ENCODE measurements at places on chromosomes 6 and 20.

GRCh38 chr20:9608639-9609340 lies 94.4 kb downstream of the LAMP5 start:
- no peak for DNase-seq

DNA sequence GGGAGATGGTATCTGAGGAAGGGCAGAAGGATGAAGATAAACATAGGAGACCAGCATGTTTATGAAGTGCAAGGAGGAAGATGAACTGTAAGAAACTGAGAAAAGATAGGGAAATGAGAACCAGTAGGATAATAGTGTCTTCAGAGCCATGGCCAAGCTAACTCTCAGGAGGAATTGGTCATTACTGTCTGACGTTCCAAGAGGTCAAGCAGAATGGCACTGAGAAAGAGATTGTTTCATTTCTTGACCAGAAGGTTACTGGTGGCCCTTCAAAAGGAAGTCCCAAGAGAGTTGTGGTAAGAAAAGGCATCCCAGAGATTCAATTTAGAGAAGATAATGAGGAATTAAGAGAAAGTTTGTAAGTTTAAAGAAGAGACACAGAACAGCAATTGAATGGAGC lies 47.5 kb downstream of the EYA4 start:
- no peak for DNase-seq

DNA sequence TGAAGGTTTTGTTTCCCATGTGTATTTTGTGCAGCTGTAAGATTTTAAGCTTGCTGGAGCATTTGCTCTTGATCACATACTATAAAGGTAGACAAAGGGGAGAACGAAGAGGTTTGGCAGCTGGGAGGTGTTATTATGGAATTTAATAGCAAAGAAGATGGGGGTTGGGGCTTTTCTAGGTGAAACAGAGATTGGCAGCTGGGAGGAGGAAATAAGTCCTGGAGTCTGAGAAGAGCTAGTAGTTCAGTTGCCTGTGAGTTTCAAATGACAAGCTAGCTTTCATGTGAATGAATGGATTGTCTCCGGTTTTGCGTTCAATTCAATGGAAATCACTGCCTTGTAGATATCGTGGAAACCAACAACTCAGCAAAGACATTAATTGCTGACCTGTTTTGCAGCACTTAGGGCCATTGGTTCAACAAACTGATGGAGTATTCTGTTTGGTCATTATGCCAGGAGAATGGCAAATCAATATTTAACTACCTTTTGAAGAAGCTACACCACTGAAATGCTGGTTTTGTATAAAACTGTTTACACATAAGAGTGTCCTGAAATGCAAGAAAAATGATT lies 38.1 kb upstream of the FLRT3 start:
- no peak for DNase-seq

DNA sequence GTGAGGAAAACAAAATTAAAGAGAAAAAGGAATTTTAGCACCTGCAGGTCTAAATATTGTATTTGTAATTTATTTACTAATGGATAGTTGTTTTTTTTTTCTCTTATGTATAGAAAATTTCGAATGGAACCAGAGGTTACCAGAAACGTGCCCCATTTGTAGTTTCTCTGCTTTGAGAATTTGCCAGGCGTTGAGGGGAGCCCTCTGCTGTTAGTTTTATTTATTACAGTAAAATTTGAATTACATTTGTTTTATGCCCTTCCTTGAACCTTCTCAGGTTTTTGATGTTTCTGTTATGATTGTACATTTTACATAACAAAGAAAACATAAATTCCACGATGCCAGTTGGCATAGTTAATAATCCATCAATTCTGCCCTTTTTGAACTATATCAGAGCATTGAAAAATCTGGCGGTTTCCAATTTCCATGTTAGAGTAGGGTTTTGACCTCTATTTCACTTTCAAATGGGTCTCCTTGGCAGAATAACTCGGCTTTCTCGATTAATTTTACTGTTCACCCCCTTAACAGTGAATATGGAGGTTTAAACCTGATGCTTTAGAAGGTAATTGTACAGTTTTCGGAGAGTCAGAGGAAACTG lies 35.1 kb upstream of the RFPL4B start:
- DNase-seq = no peak

DNA sequence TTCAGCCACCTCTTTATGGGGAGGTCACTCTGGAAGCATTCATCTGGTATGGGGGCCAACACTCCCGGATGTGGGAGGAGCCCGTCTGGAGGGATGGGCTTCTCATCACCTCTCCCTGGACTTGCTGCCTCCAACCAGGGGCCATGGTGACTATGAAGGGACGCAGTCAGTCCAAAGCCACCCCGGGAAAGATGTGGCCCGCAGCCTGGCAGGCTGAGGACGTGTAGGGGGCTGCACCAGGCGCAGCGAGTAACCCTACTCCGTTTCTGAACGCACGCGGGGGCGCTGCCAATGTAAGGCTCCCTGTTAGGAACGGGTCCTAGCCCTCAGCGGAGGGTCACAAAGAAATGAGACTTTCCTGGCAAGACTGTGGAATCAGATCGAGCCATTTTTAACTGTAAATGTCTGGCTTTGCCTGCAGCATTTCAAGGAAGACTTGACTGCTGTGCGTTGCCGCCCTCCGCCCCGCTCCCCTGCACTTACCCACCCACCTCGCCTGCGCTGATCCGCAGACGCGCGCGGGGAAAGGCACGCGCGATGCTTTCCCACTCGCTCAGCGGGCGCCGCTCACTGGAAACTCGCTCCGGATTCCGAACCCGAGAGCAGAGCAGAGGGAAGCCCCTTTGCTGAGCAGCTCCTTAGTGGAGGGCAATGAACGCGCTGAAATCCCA lies 55.1 kb downstream of the IL20RA start:
- peak; percentile 16 for DNase-seq

DNA sequence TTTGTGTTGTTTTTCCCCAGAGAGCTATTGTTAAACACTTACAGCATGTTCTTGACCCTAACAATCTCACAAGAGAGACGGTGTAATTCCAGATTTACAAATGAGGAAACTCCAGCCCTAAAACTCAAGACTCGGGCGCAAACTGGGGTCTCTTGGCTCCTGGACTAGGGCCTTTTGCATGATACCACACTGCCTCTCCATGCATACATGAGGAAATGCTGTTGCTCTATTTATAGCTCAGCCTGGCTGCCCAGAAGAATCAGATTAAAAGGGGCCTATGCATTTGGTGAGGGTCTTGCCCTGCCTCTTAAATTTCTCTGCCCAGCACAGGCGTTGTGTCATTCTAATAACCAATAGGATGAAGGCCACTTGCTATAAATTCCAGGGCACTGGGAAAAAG lies 30.5 kb upstream of the SNRPB2 start:
- no peak for DNase-seq

DNA sequence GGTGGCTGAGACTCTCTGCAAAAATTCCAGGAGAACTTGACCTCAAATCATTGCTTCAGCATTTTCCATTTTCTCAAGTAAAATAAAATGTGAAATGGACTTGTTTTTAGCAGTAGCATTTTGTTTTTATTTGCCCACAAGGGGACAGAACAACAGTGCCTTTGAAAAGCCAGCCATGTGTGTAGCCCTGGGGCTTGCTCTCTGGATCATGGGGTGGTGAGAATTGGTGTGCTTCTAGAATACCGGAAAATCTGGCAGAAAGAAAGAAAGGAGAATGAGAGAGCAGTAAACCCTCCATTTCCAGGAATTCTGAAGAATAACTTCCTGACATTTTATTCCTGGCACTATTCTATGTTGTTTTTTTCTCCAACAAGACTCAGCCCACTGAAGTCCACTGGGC lies 254.7 kb upstream of the MOCS1 start:
- no peak for DNase-seq

- no peak for DNase-seq
Measured at GRCh38 chr20:12095180-12095920, 177.7 kb downstream of the BTBD3 start.

DNA sequence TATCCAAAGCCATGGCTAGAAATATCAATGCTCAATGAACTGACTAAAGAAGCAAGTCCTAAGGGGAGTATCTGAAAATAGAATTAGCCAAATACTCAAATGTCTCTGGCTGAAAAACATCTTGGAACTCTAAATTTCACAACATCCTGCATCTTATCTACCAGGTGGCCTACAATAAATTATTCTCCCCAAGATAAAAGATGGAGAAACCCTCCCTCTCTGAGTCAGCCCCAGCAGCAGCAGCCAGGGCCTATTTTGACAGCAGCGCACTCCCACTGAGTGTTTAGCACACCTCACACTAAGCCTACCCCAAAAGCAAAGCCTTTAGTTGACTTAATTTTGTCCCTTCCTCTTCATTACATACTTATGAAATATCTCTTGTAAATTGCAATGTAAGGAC lies 5.9 kb downstream of the CALHM6 start:
- DNase-seq = no peak

DNA sequence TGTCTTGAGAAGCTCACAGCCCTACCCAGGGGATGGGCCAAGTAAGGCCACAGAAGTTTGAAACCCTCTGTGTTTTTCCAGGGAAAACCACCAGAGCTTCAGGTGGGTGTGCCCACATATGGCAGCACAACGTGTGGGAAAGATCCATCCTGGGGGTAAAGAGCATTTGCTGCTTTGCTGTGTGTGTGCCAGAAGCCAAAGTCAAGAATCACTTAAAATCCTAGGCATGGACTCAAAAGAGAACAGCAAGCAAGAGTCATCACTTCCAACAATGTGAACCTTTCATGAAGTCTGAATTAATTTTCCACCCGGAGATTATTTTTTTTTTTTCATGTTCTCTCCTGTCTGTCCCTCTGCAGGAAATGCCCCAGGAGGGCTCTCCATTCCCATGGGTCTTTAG lies 308.2 kb upstream of the SGK1 start:
- DNase-seq = no peak

GRCh38 chr20:63092660-63093215 lies 86.0 kb upstream of the BHLHE23 start:
- DNase-seq = no peak

GRCh38 chr6:125733516-125734300 lies 15.7 kb upstream of the HEY2 start:
- no peak for DNase-seq

DNA sequence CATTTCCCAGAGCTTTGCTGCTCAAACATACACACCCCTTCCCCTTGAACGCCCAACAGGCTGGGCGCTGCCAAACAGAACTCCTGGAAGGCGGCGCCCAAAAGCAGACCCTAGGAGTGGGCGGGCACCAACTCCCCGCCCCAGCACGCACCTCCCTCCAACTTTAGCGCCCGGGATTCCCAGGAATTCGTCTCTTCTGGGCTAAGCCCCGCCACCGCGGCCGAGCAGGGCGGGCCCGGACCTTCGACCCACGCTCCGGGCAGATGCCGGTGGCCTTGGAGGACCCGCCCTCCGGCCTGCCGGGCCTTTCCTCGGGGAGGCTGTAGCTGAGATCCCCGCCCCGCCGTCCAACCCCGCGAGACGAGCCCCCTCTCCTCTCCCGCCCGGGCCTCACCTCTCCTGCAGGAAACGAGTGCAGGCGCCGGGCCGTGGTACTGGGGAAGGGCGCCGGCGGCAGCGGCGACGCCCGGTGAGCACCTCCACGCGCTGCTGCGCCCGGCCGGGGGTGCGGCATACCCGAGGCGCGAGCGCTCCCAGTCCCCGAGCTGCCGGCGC lies 659 bp downstream of the MCUR1 start:
- peak; percentile 63 for DNase-seq

GRCh38 chr20:5741089-5741488 lies 9.1 kb upstream of the SHLD1 start:
- no peak for DNase-seq

DNA sequence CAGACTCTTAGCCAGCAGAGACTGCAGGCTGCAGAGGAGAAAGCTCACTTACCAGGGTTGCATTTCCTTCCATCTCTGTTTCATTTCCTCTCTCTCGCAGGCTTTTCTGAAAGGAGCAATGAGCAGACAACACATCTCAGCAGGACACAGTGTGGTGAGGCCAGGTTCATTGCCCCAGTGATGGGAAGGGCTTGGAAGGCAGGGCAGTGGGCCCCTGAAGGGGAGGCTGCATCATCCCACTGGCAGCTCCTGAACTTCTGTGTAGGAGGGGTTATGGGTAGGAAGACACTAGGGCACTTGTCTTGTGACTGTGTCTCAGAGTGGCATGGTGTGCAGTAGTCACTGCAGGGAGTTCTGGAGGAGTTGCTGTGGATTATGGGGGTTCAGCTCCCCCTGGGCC lies 246.8 kb downstream of the QKI start:
- DNase-seq = no peak

DNA sequence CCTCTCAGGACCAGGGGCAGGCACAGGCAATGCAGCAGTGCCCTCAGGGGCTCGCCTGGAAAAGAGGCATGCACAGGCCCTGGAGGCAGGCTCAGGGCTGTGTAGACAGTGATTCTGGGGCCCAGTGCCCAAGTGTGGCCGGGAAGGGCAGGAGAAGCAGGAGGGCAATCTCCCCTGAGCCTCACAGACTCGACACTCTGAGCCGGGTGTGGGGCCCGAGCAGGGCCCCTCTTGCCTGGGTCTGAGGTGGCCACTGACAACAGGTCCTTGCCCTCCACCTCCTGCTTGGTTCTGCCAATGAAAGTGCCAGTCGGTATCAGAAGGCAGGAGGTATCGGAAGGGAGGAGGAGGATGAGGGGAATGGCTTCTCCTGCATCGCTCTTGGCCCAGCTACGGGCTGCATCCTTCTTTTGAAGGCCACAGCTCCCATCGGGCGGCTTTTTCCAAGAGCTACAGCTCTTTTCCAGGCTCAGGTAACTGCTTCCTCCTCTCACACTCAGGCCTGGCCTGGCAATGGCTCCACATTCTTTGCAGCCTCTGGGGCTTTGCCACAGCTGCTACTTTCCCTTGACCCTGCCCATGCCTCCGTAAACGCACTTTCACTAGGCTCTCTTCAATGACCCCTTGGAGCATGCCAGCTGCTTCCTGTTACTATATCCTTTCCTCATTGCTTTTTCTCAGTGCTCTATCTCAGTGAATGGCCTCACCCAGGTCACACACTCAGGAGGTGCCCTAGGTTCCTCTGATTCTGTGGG lies 24.5 kb downstream of the GABRR2 start:
- no peak for DNase-seq

GRCh38 chr6:79570129-79571029 lies 33.1 kb upstream of the LCA5 start:
- no peak for DNase-seq

DNA sequence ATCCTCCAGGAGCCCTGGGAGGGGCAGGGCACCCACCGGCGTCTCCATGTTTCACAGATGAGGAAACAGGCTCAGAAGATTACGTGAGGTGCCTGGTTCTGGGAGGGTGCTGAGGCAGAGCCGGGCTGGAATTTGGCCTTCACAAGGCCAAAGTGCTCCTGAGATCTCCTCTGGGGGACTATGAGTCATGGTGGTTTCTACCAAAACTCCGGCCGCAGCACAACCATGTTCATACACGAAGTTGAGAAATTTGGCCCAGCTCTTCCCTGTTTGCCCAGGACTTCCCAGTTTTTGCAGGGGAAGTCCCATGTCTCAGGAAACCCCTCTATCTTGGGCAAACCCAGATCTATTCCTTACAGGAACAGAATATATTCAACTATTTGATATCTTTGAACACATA lies 172.9 kb upstream of the CDYL start:
- DNase-seq = no peak

GRCh38 chr6:158707120-158707820 lies 57.4 kb downstream of the SYTL3 start:
- no peak for DNase-seq

DNA sequence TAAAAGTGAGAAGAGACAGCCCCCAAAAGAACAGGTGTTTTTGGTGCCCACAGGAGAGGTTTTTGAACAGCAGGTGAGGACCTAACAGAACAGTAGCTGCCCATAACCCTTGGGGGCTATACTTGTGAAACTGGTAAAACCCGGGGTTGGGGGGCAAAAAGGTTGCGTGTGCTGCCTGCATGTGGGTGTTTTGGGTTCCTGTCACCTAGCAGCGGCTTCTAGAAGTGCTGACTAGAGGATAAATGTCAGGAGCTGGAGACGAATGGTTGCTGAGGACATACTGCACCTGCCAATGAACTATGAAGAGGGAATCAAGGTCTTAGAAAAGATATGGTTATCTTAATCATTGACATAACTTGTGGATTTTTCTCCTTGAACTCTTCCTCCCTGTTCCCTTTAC lies 16.0 kb downstream of the TAF11 start:
- no peak for DNase-seq
